ENCODE measurements at places on chromosomes 13 and 19. TPM values are rescaled to one million over a fixed set of nuclear protein-coding genes. Genes with fewer than 3 reads are reported as not detected.

DNA sequence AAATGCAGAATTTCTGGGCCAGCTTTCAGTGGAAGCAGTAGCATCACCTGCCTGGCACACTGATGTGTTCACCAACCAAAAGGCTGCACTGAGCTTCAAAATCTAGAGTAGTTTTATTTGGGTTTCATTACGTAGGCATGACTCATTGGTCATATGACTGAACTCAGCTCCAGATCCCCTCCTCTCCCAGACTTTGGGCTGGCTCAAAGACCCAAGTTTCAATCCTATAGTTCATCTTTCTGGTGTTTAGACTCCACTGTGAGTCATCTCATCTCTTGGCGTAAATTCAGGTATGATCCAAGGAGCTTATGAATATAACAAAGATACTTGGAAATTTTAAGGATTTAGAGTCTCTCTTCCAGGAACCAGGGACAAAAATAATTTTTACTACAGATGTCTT lies 17.7 kb downstream of the ZMYM5 start:
- DNase-seq = peak; percentile 96

PGLYRP1 gene
- total RNA-seq = not detected

ZNF284 gene
- 1.8 TPM for total RNA-seq

KLK4 gene
- not detected for total RNA-seq

- DNase-seq = no peak
Observed at GRCh38 chr13:112933649-112934048, 35.4 kb upstream of the MCF2L start.

- no peak for DNase-seq
Observed at GRCh38 chr19:19409631-19410030, 4.2 kb downstream of the GATAD2A start.

- DNase-seq = no peak
Observed at GRCh38 chr13:84455143-84455905, 573.0 kb upstream of the SLITRK1 start.

REX1BD gene
- 130 TPM for total RNA-seq

DNA sequence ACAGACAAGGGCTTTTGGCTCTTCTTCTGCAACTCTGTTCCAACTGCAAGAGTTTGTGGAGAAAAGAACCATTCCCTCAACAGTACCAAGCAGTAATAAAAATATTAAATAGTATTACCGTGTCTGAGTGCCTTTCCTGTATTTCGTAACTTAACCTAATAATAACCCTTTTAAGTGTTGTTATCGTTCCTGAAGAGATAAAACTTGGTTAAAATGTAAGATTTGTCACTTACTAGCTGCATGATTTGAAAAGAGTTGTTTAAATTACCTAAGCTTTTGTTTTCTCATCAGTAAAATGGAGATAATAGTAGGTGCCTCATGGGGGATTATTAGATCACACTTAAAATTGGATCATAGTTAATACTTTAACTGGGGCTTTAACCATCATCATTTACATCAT lies 447.2 kb downstream of the GPC5 start:
- DNase-seq = no peak

GRCh38 chr19:16457195-16457953 lies 14.4 kb downstream of the EPS15L1 start:
- DNase-seq = peak; percentile 67

DNA sequence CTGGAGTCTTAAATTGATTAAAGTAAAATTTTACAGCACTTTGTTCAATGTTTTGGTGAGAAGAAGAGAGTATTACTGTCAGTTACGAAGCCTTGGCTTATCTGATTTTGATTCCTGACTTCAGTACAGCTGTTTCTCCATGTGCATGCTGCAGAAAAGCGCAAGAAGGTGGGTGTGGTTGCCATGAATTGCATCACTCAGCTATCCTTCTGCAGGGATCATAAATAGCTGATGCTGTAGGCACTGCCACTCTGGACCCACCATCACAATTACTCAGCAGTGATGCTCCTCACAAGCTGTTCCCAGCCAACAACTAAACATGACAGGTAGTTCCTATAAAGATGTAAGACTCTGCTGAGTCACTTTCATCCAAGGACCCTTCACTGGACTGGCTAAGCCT lies 321.2 kb downstream of the IRS2 start:
- no peak for DNase-seq

DNA sequence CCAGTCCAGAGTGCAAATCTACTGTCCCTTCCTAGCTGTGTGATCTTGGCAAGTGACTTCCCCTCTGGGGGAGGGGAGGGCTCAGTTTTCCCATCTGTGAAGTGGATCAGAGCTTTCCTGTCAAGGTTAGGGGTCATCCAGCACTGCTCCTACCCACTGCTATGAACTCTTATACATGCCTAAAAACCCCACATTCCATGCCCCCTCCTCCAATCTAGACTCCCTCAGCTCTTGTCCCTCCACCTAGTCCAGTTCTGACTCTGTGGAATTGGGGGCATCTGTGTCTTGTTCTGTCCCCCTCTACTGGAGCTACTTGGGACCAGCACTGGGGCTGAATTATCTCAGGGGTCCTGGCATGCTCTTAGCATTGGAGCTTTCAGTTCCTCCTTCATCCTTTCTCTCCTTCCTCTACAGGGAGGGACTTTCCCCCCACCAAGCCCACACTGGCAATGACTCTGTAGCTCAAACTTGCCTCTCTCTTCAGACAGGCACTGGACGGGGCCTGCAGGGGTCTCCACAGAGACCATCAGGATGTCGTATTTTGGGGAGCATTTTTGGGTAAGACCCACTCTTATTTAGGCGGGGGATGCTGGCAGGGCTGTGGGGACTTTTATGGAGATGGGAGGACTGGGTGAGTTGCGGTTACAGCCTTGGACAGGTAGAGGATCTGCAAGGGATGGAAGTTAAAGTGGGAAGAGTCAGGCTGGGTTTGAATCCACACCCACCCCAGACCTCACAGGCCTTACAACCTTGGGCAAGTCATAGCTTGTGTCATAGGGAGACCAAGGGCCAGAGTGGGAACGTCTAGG lies 3.6 kb downstream of the FCHO1 start:
- DNase-seq = no peak

- no peak for DNase-seq
Observed at GRCh38 chr13:30751183-30751933, 16.0 kb downstream of the ALOX5AP start.

GRK1 gene
- total RNA-seq = 0.21 TPM

RFX1 gene
- total RNA-seq = 8.9 TPM

GRCh38 chr13:113562844-113563243 lies 21.7 kb upstream of the TFDP1 start:
- no peak for DNase-seq

GRCh38 chr13:30486230-30487074 lies 20.7 kb upstream of the HMGB1 start:
- DNase-seq = no peak

GRCh38 chr13:71879129-71879535 lies 12.1 kb upstream of the DACH1 start:
- DNase-seq = peak; percentile 63

DNA sequence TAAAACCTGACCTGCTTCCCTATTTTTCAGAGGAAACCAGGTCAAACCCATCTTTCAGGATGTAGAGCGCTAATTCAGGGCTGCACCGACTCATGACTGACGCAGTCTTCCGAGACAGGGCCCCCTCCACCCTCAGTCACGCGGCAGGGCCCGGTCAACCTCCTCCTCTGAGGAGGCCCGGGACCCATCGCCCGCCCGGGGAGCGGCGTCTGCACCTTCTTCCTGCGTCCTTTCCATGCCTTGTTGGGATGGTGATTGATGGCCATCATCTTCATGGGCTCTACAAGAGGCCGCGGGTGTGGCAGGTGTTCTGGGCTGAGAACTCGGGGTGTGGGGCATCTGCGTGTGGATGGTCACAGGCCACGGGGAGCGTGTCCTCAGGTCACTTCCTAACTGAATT lies 26.0 kb downstream of the GRTP1 start:
- no peak for DNase-seq

DNA sequence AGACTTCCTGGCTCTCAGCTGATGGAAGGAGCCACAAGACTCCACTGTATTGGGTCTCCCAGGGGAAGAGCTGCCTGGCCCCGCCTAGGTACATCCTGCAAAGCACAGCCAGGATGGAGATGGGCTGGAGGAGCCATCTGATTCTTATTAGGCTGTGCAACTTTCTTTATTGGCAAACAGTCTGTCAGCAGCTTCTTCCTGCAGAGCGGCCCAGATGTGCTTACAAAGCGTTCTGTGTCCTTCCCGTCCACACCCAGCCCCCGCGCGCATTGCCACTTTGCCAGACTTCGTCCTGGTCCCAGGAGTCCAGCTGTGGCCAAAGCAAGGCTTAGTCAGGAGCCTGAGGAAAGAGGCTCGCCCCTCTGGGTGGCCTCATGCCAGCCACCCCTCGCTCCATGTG lies 409.3 kb downstream of the ZNF536 start:
- no peak for DNase-seq

ZNF91 gene
- total RNA-seq = 52.6 TPM

Data from cardiac muscle cell (in vitro differentiated cells and primary cell).